ENCODE measurements at places on chromosomes 5 and 9.

- DNase-seq = no peak
Measured at GRCh38 chr9:4803670-4804530, 11.2 kb downstream of the RCL1 start.

- no peak for DNase-seq
Measured at GRCh38 chr5:174844971-174845370, 120.6 kb downstream of the MSX2 start.

- no peak for DNase-seq
Measured at GRCh38 chr9:13388157-13388556, 108.7 kb upstream of the MPDZ start.

GRCh38 chr9:20684875-20685696 lies 1.0 kb downstream of the FOCAD start:
- DNase-seq = no peak

GRCh38 chr9:8705861-8706260 lies 906.3 kb upstream of the DMAC1 start:
- no peak for DNase-seq

DNA sequence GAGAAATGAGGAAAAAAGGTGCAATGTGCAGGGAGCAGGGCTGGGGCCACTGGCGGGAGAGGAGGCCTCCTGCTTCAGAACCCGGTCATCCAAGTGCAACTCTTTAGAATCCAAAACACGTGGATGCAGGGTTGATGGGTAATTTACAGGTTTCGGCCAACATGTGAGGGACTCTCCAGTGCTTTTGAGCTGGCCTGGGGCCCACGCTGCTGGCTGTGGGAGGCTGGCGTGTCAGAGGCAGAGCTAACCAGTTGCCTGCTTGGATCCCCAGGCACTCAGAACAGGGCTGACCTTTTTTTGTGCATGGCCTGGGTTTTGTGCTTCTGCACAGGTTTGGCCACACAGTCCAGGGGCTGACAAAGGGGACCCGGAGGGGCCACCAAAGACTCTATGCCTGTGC lies 61.6 kb downstream of the GADD45G start:
- no peak for DNase-seq

DNA sequence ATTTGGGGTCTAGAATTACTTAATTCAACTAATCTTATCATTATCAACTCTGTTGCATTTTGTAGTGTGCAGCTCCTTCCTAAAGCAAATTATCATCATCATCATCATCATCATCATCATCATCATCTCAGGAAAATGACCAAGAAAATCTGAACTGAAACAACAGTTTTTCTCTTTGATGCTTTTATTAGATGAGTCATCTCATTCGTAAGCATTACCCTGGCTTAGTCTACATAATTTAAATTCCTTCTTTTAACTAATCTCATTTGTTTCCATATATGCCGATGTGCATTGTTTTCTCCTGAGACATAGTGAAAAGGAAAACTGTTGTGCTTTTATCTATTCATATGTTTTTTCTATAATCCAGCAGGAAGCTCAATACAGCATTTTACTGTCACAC lies 173.0 kb upstream of the PDE4D start:
- no peak for DNase-seq

GRCh38 chr5:1463326-1464095 lies 18.3 kb upstream of the SLC6A3 start:
- no peak for DNase-seq

- no peak for DNase-seq
Measured at GRCh38 chr5:149126906-149127305, 14.4 kb upstream of the ABLIM3 start.

- DNase-seq = no peak
Measured at GRCh38 chr5:95925378-95925744, 36.3 kb downstream of the ELL2 start.

- no peak for DNase-seq
Measured at GRCh38 chr5:127206320-127207113, 84.1 kb upstream of the MEGF10 start.
